ENCODE measurements at places on chromosomes 5 and 9. TPM values are rescaled to one million over a fixed set of nuclear protein-coding genes. Genes with fewer than 3 reads are reported as not detected.

Gene DOCK8
- 0.05 TPM for polyA plus RNA-seq

- peak; percentile 60 for DNase-seq
Measured at GRCh38 chr5:57332361-57332760, 150.2 kb downstream of the ACTBL2 start.

GRCh38 chr5:111928511-111928910, 171.5 kb upstream of the NREP start:
- DNase-seq, result no peak

- DNase-seq, result no peak
Measured at GRCh38 chr9:123358181-123358905, 2.3 kb downstream of the CRB2 start.

DNA sequence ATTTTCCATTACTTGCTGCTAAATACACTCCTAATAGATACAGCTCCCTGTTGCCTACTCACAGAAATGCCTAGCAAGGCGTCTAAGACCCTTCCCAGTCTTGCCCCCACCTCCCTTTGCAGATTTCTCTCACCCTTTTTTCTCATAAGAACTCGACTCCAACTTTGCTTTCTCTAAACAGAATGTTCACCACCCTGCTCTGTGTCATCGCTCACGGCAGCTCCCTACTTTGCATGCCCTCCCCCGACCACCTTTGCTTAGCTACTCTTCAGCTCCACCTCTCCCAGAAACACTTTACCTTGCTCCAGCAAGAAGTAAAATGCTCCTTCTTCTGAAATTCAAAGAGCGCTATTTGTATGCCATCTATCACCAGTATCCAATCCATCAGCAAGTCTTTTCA, 15.2 kb upstream of the PPP1R2B start:
- no peak for DNase-seq

DNA sequence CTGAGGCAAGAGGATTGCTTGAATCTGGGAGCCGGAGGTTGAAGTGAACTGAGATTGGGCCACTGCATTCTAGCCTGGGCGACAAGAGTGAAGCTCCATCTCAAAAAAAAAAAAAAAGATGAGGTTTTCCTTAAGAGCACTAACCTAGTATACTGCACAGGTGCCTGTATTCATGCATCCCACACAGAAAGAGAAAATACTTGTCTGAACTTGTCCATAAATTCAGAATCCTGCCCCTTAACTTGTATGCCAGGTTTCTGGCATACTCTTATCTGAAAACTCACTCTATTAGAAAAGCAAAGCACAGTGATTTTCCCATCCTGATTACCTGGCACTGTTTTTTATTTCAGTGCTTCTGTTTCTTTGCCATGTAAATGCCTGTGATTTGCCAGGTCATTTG, 125.3 kb upstream of the CDKN2B start:
- no peak for DNase-seq

- DNase-seq, result no peak
Measured at GRCh38 chr9:129187042-129187441, 9.0 kb upstream of the IER5L start.
